NCI-H1930 (cell line): ENCODE measurements at places on chromosomes 6 and 20.

- DNase-seq, result no peak
Measured at GRCh38 chr20:4802527-4802926, 80.8 kb downstream of the PRND start.

- no peak for DNase-seq
Measured at GRCh38 chr6:67544851-67545452, 1090.1 kb upstream of the ADGRB3 start.

DNA sequence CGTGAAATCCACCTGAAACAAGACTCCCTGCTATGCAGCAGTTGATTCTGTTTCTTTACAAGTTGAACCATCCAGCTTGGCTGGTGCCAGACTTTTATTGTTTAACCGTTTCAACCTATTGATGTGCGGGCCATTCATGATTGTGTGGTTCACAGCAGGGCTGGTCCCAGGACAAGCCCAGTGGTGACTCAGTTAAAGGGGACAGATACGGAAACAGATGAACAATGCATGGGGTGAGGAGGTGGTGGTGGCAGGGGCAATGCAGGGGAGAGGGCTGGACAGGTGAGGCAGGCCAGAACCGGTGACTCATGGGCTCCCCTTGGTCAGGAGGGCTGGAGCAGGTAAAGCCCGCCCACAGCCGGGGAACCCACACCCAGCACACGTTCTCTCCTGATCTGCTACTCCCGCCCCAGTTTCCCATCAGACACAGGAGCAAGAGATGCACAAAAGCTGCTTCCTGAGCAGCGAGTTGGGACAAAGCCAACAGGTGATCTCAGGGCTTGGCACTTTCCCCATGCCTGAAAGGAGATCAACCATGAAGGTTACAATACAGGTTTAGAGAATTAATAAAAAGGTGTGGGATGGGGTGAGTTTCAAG, 232.2 kb downstream of the LY86 start:
- DNase-seq, result no peak

DNA sequence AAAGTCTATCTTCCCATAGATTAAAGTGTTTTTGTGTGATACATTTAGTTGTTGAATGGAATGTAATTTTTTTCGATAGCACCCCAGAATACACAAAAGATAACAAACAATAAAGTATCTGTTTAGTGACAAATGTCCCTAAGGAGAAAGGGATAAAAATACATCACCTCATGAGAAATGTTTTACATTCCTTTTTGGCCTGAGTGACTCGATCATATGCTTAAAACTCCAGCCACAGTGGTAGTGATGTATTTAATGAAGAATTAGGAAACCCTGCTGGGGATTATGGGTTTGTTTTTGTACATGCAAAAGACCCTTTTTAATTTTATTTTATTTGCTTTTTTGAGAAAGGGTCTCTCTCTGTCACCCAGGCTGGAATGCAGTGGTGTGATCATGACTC, 4.3 kb upstream of the SGK1 start:
- no peak for DNase-seq

- no peak for DNase-seq
Measured at GRCh38 chr6:144745439-144745838, 460.3 kb downstream of the UTRN start.

- DNase-seq, result peak; percentile 43
Measured at GRCh38 chr6:21603082-21603952, 9.8 kb downstream of the SOX4 start.

DNA sequence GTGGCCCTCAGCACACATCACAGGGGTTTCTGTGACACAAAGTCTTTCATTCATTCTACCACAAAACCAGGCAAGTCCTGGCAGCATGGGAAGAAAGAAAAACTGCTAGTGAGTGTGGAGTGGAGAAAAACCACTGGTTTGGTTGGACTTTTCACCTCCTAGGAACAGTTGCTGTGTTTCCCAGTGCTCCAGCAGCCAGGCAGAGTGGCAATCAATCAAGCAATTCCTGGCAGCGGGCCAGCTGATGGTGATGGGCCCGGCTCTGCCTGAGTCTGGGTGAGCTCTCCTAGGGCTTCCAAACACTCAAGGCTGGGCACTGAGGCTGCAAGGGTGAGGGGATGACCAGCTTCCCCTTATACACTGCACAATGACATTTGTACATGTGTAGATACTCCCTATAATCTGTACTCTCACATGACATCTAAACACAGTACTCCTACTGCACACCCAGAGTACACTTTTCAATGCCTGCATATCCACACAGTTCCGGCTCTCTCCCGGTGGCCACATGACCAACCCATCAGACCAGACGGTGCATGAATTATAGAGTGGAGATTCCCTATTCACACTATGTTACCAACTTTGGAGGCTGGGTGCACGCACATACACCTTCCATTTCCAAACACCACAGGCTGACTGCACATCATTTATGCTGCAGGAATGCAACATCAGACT, 156.6 kb downstream of the UNC5CL start:
- no peak for DNase-seq

DNA sequence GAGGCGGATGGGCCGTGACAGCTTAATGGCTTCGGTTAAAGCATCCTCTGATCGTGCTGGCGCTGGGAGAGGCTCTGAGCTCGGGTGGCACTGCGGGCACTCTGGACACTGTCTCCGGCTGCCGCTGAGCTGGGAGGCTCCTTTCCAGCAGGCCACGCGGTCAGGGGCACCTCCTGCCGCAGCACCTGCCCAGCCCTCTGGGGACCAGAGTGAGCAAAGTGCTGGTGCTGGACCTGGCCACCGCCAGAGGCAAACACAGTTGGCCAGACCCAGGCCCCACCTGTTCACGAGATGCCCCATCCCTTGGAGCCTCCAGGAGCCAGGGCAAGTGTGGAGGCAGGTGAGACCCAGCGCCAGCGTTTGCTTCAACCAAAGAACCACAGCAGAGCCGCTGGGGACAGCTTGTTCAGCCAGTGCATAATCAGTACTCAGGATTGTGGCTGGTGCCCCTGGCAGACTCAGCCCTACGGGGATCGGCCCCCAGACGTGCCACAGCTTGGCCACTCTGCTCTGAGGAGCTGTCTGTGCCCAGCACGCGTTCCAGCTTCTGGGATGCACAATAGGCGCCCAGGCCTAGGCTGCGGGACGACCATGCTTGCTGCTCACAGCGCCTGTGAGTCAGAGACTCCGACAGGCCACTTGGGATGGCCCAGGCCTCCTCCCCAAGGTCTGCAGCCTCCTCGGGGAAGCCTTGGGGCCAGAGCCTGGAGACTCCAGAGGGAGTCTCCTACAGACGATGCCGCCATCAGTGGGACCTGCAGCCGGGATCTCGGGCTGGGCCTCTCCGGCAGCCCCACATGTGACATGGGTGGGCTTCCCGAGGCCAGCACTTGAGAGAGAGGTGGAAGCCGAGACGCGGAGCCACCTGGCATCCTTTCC, 38.2 kb upstream of the SLCO4A1 start:
- DNase-seq, result no peak

- DNase-seq, result no peak
Measured at GRCh38 chr6:17865243-17865642, 122.2 kb downstream of the KIF13A start.

DNA sequence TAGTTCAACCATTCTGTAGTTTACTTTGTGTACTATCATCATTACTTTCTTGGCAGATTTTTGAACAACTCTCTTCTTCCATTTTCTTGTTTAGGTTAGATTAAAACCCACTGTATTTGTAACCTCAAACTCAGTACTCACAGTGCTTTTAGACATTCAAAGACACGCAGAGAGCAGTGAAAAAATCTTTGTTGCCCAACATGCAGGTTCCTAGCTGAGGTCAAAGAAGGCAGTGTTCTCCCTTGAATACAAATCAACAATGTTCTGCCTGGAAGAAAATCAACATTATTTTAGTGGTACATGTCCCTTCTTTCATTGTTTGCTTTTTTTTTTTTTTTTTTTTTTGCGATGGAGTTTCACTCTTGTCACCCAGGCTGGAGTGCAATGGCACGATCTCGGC, 11.2 kb downstream of the CYB5R4 start:
- no peak for DNase-seq

- no peak for DNase-seq
Measured at GRCh38 chr6:106886081-106886843, 88.3 kb downstream of the CD24 start.

GRCh38 chr6:15077006-15077405, 168.9 kb upstream of the JARID2 start:
- no peak for DNase-seq

GRCh38 chr6:127768745-127769144, 132.1 kb downstream of the THEMIS start:
- no peak for DNase-seq

- no peak for DNase-seq
Measured at GRCh38 chr6:31529329-31530150, 778 bp downstream of the MCCD1 start.

- no peak for DNase-seq
Measured at GRCh38 chr6:158011980-158012566, 30.4 kb downstream of the SYNJ2 start.

DNA sequence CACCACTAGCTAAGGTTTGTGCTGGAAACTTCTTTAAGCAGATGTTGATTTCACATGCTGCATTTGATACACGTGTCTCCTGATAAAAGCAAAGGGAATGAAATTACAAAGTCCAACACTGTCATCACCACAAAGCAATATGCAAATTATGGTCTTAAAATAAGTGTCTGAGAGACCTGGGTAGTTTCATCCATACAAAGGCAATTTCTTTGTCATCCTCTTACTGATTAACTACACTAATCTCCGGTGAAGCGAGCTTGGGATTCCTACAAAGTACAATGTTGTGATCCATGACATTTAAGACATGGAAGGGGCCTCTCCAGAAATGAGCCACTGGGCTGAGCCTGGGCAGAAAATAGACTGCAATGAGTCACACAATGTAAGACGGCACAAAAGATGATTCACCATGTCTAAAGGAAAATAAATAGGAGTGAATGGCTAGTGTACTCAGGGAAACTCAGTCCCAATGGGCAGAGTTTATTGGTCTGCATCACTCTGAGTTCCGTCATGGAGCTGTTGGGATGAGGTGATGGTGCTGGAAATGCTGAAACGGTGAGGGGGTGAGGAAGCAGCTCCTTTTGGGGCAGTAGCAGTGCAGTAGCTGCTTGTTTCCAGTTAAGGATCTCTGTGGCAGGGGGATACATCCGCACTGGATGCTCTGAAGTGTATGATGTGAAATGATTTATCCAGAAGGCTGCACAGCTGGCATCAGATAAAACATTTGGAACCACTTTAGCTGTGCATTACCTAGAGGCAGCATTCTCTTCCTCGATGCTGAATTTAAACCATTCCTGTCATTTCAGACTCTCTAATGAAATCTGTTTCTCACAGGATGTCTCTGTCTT, 103.3 kb downstream of the IBTK start:
- no peak for DNase-seq

DNA sequence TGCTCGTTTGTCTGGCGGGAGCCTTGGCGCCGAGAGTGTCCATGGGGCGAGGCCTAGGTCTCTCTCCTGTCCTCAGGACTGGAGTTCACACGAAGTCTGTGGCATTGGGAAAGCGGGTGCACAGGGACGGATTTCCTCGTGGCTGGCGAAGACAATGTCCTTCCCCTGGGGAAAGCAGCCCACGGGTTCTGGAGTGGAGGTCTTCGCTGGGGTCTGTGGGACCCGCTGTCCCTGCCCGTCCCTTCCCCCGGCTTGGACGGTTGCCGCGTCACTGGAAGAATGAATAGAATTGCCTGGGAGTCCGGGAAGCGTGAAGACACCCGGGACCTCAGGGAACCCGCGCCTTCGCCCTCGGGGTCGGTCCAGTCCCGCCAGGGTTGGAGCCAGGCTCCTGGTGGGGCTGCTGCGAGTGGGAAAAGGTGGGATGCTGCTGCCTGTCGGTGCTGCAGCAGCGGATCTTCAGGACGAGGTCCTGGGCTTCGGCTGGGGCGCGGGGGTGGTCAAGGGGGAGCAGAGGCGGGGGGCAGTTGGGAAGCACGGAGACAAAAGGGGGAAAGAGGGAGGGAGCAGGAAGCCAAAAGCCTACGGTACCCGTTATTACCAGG, 441.8 kb upstream of the DEFB115 start:
- no peak for DNase-seq

DNA sequence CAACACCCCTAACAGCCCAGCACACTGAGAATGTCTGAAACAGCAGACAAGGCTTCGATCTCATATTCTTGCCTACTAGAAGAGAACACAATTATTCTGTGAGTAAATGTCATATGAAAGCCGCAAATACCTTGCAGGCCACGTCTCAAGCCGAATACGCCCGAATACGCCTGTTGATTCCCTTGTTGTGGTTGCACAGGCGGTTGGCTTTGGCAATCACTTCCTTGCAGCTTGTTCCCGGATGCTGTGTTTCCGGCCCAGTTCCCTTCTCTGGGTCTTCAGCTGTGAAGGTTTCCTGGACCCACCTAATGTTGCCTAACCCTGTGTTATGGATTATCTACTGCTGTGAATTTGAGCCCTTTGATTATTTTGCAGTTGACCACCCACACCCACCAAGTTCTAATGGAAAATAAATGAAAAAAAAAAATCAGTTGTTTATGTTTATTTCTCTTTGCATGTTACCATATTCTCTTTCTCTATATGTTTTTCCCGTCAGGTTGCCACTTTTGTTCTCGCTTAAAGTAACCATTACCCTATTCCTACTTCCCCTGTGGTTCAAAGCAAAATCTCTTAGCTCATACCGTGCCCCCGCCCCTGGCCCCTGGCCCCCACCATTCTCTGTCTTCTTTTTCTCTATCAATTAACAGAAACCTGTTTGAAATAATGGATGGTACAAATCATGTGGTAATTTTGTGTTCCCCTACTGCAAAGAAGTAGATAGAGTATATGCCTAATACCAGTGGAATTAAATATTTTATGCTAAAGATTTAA, 172.4 kb downstream of the ADGB start:
- no peak for DNase-seq

DNA sequence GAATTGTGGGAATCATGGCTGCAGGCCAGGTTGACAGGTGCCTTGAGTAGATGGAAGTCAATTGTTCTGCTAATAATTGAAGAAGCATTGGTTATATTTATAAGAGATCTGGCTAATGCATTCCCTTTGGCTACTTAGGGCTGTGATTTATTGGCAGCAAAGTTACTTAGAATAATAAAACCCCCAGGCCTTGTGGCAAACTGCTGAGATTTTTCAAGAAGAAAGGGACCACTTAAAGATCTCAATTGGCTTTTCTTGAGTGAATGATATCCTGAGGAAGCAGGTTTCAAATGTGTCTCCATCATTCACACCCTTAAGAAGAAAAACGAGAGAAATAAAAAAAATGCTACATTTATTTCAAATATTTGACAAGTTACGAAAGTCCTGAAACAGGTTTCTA, 27.4 kb downstream of the DDO start:
- DNase-seq, result no peak

- DNase-seq, result no peak
Measured at GRCh38 chr6:12458558-12458957, 168.4 kb downstream of the EDN1 start.

DNA sequence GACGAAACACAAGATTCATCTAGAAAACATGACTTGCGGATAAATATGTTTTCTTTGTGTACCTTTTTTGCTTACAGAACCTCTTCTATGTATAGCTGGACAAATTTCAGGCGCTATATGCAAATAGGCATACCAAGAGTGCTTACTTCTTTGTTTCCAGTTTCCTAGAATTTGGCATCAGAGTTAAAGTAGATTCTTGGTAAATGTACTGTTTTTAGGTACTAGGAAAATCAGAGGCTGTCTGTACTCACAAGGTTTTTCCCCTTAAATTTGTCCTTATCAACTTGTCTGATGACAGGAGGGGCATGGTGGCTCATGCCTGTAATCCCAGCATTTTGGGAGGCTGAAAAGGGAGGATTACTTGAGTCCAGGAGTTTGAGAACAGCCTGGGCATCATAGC, 124.9 kb upstream of the TMEM170B start:
- DNase-seq, result no peak
